Activated CD4-positive, alpha-beta T cell treated with anti-CD3 and anti-CD28 coated beads, Interleukin-2, amount 50 U/mL, for 48 hours (primary cell): ENCODE measurements at places on chromosomes 3 and 15.

GRCh38 chr3:14614862-14615261, 36.7 kb upstream of the CCDC174 start:
- DNase-seq, result no peak

DNA sequence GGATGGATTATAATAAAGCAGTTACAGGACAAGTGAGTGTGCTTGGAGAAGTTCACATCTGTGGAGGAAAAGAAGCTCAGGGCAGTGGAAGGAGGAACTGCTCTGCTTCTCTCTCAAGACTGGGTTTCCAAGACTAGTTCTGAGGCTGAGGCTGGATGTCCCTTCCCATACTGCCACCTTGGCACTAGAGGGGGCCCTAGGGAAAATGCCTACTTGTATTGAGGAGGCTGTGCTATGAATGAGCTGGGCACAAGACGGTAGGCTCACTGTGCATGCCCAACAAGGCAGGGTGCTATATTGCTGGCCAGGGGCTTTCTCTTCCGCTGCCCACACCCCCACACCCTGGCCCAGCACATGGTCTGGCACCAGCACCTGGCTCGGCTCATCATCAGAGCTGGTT, 65.2 kb downstream of the SLCO2A1 start:
- DNase-seq, result no peak

DNA sequence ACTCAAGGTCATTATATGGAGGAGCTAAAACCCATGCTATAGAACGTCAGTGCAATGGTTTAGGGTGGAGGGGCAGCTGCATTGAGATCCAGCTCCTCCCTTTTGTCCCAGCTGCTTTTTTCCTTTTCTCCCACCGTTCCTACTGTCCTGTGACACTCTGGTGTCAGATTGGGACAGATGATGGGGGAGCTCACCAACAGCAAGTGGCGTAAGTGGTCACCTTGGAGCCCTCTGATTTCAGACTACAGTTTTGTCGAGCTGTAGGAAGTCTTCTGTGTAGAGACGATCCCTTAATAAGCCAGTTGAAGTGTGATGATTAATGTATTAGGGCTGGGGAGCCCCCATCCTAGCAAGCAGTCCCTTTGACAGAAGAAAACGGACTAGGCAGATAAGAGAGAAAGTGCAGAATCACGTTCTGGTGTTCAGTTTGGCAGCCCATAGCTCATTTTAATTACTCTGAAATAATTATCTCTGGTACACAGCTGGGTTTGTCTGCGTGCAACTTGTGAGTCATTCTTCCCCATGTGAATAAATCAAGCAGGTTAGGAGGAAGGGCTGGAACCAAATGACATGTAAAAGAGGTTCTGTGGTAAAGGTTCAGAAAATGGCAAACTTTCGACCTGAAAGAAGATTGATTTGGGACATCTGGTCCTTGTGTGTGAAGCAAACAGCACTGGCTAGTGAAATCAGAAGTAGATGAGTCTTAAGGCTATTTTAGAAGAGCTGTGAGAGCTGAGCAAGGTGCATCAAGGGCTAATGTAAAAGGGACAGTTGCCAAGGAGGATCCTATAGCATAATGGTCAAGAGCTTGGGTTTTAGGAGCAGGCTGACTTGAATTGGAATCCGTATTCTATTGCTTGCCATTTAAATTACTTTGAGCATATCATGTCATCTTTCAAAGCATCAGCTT, 241.4 kb downstream of the EDEM1 start:
- DNase-seq, result no peak

- DNase-seq, result no peak
These were observed 530.2 kb upstream of the CBLB start for GRCh38 chr3:106398891-106399600.

GRCh38 chr3:110656394-110657025, 415.1 kb upstream of the NECTIN3 start:
- DNase-seq, result no peak

DNA sequence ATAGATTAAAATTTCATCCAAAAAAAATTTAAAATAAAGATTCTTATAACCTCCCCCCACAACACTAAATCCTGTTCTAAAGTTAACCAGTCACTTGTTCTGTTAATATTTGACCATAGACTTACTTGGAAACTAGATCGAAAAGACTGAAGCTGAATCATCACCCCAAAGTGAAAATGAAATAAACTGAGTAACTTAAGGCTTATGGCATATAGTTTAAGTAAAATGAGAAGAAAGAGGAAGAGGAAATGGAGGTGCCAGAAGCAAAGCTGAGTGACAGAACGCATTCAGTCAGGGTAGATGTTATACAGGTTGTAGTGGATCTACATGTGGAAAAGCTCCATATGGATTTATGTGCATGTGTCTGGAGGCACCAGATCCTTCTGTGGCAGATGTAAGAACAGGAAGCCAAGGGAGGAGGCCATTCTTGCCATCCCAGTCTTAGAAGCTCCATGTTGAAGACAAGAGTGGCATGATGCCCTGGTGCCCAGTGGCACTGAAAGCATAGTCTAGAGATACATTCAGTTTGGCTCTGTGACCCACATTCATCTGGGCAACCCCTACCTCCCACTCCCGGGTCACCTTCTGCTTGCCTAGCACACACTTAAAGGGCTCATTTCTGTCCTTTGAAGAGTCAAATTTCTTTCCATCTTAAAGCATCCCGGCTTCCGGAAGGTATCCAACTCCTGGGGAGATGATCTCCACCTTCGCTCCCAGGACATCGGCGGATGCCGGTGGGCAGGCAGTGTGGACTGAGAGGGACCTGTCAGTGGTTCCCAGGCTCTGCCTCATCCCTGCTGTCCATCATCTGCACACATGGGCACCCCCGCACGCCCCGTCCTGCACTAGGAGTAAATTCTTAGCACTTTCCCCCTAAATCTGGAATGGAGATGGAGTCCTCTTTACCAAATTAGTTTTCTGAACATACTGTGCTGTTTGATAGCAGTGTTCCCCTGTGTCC, 90.8 kb downstream of the NEO1 start:
- peak; percentile 20 for DNase-seq

DNA sequence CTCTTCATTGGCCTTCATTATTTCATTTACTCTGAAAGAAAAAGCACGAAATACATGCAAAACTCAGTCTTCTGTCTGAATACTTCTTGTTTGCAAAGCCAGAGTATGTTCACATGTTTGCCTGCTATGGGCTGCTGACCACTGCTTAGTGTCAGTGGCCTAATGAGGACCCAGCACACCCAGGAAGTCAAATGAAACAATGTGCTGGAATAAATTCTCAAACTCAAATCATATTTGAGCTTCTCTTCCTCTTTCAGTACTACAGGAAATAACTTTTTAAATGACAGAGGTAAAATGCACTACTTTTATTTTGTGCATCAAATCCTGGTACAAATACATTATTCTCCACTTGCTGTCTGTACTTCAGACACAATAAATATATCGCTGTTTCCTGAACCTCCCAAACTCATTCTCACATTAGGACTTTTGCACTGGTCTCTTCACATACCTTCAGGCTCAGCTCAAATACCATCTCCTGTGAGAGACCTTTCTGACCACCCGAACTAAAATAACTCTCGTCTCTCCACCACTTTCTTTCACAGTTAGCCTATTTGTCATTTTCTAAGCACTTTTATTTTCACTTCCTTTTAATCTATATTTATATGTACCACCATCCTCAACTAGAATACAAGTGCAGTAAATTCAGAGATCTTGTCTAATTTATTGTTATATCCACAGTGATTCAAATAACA, 176.8 kb downstream of the TUSC7 start:
- DNase-seq, result no peak

GRCh38 chr3:66413151-66413751, 87.6 kb downstream of the LRIG1 start:
- peak; percentile 9 for DNase-seq

DNA sequence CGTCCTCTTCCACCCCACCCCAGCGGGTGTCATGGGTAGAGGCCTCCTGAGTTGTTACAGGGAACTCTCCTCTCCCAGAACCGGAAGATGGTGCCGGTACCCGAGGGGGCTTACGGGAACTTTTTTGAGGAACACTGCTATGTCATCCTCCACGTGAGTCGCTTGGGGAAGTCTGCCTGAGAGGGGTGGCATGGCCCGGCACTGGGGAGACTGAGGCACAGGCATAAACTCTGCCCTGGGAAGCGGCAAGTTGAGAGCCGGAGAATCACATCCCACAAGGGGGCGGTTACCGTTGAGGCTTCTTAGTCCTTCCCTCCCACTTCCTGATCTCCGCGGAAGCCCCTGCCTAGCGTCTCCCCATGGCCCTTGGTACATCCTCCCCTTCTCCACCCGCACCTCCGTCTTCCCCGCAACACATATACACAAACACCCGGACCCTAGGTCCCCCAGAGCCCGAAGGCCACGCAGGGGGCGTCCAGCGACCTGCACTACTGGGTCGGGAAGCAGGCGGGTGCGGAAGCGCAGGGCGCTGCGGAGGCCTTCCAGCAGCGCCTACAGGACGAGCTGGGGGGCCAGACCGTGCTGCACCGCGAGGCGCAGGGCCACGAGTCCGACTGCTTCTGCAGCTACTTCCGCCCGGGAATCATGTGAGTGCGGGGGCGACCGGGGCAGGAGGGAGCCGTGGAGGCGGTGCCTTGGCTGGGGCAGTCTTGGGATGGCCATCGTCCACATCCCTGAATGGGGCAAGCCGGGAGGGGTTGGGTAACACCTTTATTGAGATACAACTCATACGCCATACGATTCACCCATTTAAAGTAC, 3.4 kb downstream of the VILL start:
- DNase-seq, result peak; percentile 79

DNA sequence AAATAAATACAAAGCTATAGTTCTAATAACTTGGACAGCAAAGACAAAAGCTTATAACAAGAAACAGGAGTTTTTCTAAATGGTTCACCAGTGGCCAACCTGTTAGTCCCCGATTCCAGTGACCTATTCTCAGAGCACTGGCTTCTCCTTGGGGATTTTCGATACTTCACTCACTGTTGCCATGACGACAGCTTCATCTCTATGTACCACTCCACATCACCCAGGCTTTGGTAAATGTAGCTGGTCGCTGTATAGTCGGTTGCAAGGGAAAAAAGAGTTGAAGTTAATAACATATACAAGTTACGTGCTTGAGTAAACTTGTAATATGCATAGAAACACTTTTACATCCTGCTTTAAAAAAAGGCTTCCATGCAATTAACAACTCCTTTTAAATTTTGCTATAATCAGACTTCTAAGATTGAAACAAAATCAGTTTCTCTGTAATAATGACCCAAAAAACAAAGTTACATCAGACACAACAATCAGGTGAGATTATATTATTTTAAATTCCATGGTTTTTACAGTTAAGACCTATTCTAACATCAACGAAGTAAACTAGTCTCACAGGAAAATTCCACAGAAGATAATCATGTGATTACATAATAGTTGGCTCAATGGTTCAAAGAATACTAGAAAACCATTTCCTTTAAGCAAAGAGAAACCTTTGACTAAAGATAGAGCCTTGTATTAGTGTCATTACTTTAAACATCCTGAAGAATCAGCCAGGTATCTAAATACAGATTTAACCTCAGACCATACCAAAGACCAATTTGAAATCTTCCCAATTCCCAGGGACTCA, 2.9 kb downstream of the CCNL1 start:
- DNase-seq, result no peak

DNA sequence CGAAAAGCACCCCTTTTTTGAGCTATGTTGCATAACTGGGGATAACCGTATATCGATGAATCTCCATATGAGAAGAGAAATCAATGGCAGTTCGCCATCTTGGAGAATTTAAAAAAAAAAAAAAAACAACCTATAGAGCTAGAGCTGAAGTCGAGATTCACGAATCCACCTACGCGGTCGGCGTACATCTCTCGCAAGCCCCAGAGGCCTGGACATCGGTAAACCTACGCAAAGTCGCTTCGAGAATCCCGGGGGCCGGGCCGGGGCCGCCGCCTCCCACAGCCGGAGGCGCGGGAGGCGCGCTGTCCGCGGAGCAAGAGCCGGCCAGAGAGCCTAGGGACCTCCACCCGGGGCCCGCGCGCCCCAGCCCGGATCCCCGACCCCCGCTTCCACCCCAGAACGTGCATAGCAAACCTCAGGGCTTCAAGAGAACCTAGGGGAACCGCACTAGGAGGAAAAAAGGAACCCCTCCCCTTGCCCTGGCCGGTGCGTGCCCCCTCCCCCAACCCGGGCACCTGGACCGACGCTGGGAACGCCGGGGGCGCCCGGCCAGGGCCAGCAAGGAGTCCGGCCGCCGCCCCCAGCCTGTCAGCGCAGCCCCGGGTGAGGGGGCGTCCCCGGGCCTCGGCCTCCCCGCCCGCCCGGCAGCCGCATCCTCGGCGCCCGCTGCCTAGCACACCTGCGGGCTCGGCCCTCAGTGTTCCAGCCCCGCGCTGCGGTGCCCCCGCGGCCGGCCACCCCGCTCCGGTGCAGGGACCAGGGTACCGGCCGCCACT, 567 bp downstream of the PFN2 start:
- DNase-seq, result peak; percentile 72

GRCh38 chr3:152203652-152204051, 65.1 kb upstream of the MBNL1 start:
- DNase-seq, result no peak

- no peak for DNase-seq
These were observed 216.4 kb downstream of the DPH6 start for GRCh38 chr15:35329521-35329961.

- no peak for DNase-seq
These were observed 53.0 kb downstream of the ATP1B3 start for GRCh38 chr3:141929341-141929995.

- no peak for DNase-seq
These were observed 124.8 kb downstream of the XXYLT1 start for GRCh38 chr3:195146131-195146530.

- no peak for DNase-seq
These were observed 62.0 kb downstream of the ABHD2 start for GRCh38 chr15:89150287-89150686.

GRCh38 chr15:66725464-66725785, 23.4 kb downstream of the SMAD6 start:
- DNase-seq, result no peak
